ENCODE measurements at places on chromosomes 4 and X. TPM values are rescaled to one million over a fixed set of nuclear protein-coding genes. Genes with fewer than 3 reads are reported as not detected.

Gene NXF2
- polyA plus RNA-seq: not detected

Gene PLP1
- polyA plus RNA-seq: 1.9 TPM

Gene PWWP3B
- not detected for polyA plus RNA-seq

Gene ZNF275
- 13.2 TPM for polyA plus RNA-seq

Gene ATP2B3
- not detected for polyA plus RNA-seq

Gene ANOS1
- 0.74 TPM for polyA plus RNA-seq
